ENCODE measurements at places on chromosomes 16 and 17.
A peak's percentile ranks its signal among the peaks of the same experiment; 100 is the strongest.

DNA sequence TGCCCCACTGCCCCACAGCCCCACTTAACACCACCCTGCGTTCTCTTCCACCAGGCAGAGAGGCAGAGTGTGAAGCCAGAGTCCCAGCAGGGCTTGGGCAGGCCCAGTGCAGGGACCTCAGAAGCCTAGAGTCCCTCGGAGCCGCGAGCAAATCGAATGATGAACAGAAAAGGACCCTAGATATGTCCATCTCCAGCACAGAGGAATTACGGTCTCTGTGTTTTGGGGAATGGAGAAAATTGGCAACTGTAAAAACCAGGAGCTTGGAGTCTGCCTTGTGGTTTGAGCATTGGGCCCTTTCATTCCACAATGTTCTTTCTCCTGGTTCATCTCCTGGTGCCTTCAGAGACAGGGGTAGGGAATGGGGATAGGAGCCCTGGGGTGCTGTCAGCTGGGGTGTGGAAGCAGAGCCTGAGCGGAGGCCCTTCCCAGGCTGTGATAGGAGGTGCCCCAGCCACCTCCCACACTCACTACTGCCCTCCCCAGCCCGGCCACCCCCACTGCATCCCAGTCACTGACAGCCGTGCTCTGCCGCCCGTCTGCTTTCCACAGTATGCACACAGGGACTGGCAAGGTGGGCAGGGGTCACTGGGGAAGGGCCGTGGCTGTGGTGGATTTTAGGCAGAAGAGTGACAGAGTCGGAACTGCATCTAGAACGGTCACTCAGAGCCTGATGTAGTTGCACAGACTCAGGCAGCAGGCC lies 26.7 kb downstream of the TBX4 start:
- no peaks in the 10 kb centered on the region for H3K36me3 ChIP-seq
- H3K4me1 ChIP-seq, result peaks cover 30% of the 10 kb centered on the region
- H3K27ac ChIP-seq, result peak overlapping the region; percentile 26
- DNase-seq, result no peak

DNA sequence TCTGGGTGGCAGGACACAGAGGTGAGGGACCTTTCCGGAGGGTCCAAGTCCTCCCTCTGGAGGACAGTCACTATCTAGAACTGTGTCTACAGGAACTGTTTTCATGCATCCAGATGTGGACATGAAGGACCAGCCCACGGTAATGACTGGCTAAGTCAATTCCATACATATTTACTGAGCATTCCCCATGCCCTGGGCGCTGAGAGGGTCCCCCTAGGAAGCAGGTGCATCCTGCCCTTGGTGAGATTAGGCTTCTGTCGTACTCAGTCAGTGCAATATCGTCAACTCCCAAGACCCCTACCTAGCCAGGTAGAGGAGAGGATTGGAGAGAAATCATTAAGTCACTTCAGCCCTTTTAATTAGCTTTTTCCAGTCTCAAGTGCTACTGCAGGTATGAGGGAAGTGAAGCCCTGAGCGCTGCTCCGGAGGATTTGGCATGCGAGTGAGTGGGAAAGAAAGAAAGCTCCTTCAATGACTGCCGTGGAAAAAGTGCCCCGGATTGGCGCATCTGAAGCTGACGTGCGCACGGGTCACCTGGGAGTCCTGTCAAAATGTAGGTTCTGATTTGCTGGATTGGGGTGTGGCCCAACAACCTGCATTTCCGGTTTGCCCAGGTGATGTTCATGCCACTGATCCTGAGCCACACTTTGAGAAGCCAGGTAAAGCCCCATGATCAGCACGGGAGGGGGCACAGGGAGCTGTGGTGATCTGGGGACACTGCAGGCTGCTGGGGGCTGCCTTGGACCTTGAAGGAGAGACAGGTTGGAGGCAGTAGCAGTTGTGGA lies 367.4 kb upstream of the TNRC6C start:
- H3K36me3 ChIP-seq, result no peaks in the 10 kb centered on the region
- H3K27me3 ChIP-seq, result no peaks in the 10 kb centered on the region
- H3K4me1 ChIP-seq, result peaks cover 5% of the 10 kb centered on the region
- H3K4me3 ChIP-seq, result no peak overlapping the region
- DNase-seq, result peak; percentile 43
- no peak overlapping the region for H3K27ac ChIP-seq

- H3K27me3 ChIP-seq, result no peaks in the 10 kb centered on the region
- DNase-seq, result no peak
- H3K36me3 ChIP-seq, result no peaks in the 10 kb centered on the region
- no peak overlapping the region for H3K4me3 ChIP-seq
- no peaks in the 10 kb centered on the region for H3K4me1 ChIP-seq
- no peak overlapping the region for H3K27ac ChIP-seq
These were observed 59.1 kb downstream of the OTOA start for GRCh38 chr16:21722771-21723455.

DNA sequence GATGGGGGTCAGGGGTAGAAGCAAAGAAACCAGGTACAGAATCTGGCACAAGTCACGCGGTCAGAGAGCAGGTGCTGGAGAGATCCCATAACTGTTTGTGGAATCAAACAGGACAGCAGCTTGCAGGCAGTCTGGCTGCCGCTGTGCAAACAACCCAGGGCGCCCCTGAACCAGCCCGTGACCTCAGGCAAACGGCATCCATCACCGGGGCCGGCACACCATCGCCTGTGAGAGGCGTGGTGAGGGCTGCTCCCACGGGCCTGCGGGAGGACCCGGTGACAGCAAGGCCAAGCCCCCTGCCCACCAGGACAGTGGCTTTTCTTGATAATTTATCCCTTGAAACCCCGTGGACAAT lies 47.9 kb downstream of the CBFA2T3 start:
- no peak overlapping the region for H3K4me3 ChIP-seq
- no peak overlapping the region for H3K27ac ChIP-seq
- H3K36me3 ChIP-seq, result no peaks in the 10 kb centered on the region
- DNase-seq, result no peak
- no peaks in the 10 kb centered on the region for H3K4me1 ChIP-seq
